ENCODE measurements at places on chromosomes 16 and 17.

GRCh38 chr17:8243827-8244226 is 4.0 kb downstream of the CTC1 start:
- no peak for DNase-seq

DNA sequence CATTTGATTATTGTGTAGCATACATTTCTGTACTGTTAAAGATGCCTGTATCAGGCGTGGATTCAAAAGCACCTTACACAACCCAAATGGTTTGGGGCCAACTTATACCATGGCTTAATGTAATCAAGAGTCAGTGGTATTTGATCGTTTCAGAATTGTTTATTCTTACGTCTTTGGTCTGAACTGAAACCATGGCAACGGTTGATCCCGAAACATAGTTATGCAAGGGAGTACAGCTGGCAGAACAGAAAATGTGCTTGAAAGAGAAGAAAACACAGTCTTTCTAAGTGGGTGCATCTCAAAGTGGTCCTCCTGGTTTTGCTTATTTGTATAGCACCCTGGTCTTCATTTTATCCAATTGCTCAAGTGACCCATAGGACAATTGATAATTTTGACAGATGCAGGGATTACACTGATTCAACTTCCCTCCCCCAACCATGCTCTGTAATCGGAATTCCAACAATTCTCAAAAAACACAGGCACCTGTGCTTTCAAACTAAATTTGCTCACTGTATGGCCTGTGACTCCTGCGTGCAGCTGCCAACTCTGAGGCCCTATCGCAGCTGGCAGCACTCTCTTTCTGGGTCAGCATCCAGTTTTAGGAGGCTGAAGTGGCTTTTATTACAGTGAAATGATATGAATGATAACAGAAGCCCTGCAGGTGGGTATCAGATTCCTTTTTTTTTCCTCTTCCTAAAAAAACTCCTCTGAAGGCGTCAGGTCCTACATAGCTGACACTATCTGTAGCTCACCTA is 77.0 kb upstream of the AXIN2 start:
- DNase-seq = peak; percentile 36

- DNase-seq = no peak
Measured at GRCh38 chr16:85372627-85373372, 240.3 kb upstream of the GSE1 start.

- DNase-seq = no peak
Measured at GRCh38 chr17:497241-498034, 144.8 kb upstream of the RPH3AL start.

- DNase-seq = no peak
Measured at GRCh38 chr16:14609716-14610115, 20.3 kb downstream of the PARN start.

DNA sequence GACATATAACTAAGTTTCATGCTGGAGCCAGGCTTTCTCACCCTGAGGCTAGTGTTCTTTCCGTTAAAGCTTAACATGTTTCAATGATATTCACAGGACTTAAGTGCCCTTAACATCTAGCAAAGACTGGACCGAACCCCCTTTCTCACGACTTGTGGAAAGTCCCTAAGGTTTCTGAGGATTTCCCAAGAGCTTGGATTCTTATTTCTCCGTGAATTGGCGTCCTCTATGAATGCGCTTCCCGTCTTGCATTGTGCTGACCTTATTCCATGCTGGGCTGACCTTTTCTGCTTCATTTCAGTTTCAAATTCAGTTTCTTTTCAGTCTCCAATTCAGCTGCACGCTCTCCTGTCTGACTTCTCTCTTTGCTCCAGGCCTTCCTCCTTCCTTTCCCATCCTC is 206.4 kb downstream of the HS3ST3A1 start:
- DNase-seq = no peak

- DNase-seq = peak; percentile 80
Measured at GRCh38 chr16:58464916-58465731, 34.8 kb upstream of the NDRG4 start.

GRCh38 chr16:88487920-88488851 is 35.1 kb downstream of the ZFPM1 start:
- no peak for DNase-seq

DNA sequence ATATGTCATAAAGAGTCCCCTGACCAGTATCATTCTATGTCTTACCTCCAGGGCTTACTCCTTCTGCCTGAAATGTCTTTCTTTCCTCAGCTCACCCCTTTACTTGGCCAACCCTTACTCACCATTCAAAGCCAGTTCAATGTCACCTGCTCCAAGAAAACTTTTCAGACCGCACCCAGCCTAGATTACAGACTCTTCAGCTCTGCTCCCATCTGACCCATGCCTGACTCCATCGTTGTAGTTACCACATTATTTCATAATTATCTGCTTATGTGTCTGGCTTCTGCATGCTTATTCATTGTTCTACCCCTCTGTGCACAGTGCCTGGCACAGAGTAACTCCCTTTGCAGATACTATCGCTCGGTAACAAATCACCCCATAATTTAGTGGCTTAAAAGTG is 62.5 kb upstream of the TOB1 start:
- no peak for DNase-seq

DNA sequence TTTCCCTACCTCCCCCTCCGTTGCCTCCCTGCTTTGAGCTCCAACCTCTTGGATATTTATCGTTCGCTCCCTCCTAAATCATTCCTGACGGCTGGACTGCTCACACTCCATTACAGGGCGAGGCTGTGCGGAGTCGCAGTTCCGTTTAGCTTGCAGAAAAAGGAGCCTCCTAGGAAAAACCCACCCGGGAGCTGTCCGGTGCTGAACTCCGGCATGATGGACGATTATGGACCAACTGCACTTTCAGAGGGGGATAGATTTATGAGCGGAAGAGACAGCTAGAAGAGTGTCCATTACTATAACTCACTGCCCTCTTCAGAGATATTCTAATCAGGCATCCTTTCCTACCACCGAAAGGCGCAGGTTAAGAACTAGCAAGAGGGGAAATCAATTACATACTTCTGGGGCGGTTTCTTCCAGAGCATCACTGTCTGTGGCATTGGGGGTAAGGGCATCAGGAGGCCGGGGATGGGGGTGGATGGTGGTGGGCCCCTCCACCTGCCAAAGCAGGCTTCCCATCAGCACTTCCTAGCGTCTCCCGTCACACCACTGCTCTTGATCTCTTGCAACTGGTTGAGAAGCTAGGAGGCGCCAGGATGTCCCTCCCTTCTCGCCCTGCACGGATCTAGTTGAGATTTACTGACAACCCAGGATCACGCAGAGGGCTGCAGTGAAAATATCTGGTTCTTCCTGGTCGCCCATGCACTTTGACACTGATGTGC is 251.2 kb downstream of the ENGASE start:
- peak; percentile 69 for DNase-seq

- DNase-seq = no peak
Measured at GRCh38 chr17:78840530-78840779, 159 bp downstream of the USP36 start.

- DNase-seq = no peak
Measured at GRCh38 chr16:50640391-50640790, 40.7 kb downstream of the SNX20 start.

GRCh38 chr17:17745476-17746455 is 64.5 kb downstream of the RAI1 start:
- DNase-seq = no peak

DNA sequence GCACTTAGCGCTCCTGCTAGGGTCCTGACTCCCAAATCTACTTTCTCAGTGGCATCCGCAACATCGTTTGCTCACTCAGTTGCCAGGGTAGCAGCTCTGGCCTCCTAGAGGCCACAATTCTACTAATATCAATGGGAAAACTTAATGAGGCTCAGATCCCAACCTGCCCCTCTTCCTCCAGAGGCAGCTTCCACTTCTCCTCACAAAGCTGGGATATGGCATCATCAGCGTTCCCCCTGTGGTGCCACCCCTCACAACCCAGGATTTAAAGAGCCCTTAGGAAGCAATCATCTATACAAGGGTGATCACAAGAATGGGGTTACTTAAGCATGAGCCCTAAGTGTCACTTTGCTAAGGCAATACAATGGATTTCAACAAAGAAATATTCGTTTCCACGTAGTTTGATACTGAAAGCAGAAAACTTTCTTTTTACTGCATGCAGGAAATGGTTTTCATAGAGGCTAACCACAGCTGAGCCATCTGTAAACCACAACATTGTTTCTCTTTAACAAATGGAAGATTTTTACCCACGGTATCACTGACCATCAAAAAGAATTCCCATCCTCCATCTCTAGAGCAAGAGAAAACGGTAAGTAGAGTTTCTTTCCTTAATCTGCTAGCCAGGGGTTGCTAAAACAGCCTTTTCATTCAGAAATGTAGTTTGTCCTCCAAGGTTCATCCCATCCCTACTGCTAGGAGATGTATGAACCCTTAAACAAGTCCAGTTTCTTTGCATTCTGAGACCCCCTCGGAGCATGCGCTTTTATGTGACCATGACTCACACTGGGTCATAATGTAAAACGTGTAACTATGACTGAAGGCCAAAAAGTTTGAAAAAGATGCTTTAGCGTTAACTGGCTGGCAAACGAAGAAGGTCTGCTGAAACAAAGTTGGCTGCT is 68.3 kb upstream of the BCAR1 start:
- DNase-seq = no peak

DNA sequence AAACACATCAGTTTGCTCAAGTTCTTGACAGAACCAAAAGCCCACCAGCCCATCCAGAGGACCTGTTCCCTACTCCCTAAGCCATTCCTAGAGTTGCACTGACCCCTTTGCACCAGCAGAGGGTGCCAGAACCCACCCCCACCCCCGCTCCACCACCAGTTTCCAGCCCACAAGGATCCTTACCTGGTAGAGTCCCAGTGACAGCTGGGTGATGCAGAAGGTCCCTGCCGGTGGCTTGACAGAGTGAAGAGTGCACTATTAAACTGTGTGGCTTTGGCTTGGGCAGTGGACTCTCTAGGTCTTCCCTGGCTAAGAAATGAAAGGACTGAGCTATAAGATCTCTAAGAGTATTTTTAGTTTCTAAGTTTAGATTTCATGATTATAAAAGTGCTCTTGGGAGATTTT is 73.3 kb upstream of the MTMR4 start:
- DNase-seq = peak; percentile 79

GRCh38 chr17:2799653-2800052 is 3.4 kb downstream of the RAP1GAP2 start:
- DNase-seq = no peak

GRCh38 chr16:64150193-64150592 is 971.7 kb downstream of the CDH11 start:
- DNase-seq = no peak

DNA sequence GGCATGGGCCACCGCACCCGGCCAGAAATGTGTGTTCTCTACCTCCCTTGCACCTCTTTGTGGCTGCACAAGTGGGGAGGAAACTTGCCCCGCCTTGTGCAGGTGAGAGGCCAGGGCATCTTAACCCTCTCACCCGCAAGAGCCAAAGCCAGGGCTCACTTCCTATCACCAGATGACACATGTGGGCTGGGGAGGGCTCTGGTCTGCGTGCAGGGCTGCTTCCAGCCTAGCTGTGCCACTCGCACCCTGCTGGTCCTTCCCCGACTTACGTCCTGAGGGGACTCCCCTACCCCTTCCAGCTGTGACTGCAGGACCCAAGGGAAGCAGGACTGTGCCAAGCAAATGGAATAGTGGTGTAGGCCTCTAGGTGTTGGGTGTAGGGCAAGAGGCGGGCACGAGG is 6.9 kb downstream of the MIEF2 start:
- DNase-seq = peak; percentile 45

DNA sequence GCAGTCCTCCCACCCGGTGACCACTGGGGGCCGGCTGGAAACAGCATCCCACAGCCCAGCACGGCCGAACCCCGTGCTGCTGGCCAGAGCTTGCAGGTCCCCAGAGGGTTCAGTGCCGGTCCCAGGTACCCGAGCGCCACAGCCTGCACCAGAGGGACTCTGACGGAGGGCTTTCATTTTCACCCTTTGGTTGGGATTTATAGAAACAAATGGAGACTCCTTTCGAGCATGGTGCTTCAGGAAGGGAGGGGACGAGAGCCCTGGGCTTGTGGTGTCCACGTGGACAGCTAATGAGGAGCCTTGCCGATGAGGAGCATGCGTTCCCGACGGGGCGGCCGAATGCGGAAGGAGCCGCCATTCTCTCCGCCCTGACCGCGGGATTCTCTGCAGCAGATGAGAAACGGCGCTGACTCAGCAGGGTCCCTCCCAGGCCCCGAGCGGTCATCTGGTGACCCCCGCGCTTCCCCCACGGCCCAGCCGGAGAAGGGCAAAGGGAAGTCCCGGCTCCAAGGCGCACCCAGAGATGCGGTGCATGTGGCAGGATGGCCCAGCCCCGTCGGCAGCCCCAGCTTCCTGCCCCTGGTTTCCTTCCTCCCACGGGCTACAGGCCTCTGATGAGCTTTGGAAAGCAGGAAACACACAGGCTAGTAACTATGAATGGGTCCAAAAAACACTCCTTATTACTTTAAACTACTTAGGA is 9.8 kb downstream of the SLC38A10 start:
- no peak for DNase-seq

- DNase-seq = peak; percentile 71
Measured at GRCh38 chr16:89922477-89922883, 662 bp upstream of the TUBB3 start.

DNA sequence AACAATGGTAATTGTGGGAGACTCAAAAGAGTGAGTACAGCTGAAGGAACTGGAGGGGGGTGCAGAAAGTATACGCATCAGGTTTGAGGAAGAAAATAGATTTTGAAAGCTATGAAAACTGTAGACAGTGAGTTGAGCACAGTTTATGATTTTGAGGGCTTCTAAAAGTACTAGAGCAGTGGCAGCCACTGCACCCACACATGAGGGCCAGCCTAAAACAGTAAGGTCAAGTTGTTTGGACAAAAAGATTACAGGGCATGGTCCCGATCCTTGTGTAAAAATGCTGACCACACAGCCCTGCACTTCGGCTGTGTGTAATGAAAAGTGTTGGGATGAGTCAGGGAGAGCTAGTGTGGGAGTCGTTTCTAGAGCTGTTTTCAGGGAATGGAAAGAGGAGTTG is 2282.1 kb downstream of the TP53TG3F start:
- no peak for DNase-seq

DNA sequence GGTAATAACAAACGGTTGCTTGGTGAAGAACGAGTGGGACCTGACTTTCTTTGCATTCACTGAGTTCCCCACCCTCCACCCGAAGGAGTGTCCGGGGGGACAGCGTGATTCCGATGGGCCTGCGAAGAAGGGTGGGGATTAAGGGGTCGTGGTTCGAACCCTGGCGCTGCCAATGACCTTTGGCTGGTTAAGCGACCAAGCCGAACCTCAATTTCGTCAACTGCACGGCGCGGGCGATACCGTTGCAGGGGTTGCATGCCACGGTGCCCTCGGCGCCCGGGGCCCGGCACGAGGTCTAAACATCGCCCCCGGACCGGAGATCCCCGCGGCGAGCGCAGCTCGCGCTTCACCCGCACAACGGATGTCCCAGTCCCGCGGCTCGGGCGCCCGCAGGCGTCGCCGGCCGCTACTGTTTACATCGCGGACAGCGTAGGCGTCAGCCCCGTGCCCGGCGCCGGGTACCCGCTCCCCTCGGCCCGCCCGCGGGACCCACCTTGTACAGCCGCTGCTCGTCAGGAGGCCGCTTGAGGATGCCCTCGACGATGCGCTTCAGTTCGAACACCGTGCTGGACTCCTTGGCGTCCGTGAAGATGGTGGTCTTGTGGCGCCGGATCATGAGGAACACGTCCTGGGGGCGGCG is 460 bp downstream of the ELOB start:
- peak; percentile 48 for DNase-seq

Measured in GM23338 (cell line).